ENCODE measurements at places on chromosomes 5 and 9. TPM values are rescaled to one million over a fixed set of nuclear protein-coding genes. Genes with fewer than 3 reads are reported as not detected.

Gene SLC25A48
- not detected for total RNA-seq

Gene RASGRF2
- total RNA-seq, result not detected

Gene RELL2
- total RNA-seq, result 6.9 TPM

Gene RHOBTB3
- 199 TPM for total RNA-seq

Gene FGF1
- 1.8 TPM for total RNA-seq

Gene HAND1
- not detected for total RNA-seq

Gene MTREX
- 119 TPM for total RNA-seq

Gene ANXA2R
- 8.0 TPM for total RNA-seq

Gene C5orf52
- not detected for total RNA-seq

Gene LIFR
- total RNA-seq, result 66.1 TPM

Gene MARCOL
- not detected for total RNA-seq

Gene UCK1
- 15.9 TPM for total RNA-seq

Gene EPB41L4B
- total RNA-seq, result 0.93 TPM

All from A172 (cell line).